ENCODE measurements at places on chromosomes 5 and 9.

- no peak for DNase-seq
Measured at GRCh38 chr9:130119519-130120298, 52.5 kb upstream of the NCS1 start.

GRCh38 chr9:3361116-3361515, 164.7 kb downstream of the RFX3 start:
- no peak for DNase-seq

- DNase-seq: no peak
Measured at GRCh38 chr5:9820691-9821449, 190.7 kb upstream of the TAS2R1 start.

- DNase-seq: peak; percentile 88
Measured at GRCh38 chr5:76402886-76403765, at the start of gene IQGAP2. Gene IQGAP2 (plus strand): TSS chr5:76403285. CDS start chr5:76403546, 261 bp downstream.

DNA sequence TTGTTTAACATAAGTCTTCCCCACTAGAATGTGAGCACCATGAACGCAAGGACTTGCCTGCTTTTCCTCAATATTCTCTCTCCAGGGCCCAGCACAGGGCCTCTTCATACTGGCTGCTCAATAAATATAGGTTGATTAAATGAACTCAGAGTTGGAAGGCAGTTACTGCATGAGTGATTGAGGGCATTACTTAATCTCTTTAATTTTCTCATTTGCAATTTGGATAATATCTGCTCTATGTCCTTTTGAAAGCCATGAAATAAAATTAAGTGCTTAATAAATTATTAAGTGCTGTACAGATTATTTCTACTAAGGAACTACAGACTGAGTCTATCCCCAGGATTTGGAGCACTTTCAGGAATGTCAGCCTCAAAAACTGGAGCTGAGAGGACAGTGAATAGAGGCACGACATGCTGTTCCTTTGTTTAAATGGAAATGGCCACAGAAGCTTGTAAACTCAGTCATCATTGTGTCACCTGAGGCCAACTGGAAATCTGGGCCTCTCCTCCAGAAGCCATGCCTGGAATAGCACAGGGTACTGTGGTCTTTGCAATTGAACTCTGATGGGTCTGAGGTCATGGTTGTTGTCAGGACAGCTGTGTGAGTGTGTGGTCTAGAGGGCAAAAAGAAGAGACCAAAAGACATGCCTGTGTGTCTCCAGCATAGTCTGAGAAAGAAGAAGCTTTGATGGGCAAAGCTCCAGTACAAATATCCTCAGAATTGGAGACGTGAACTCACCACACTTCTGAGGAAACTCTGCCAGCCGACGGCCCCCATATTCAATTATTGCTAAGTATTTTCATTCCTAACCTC, 86.1 kb downstream of the SH3TC2 start:
- DNase-seq: no peak

- no peak for DNase-seq
Measured at GRCh38 chr5:140339636-140340035, 6.8 kb downstream of the HBEGF start.

DNA sequence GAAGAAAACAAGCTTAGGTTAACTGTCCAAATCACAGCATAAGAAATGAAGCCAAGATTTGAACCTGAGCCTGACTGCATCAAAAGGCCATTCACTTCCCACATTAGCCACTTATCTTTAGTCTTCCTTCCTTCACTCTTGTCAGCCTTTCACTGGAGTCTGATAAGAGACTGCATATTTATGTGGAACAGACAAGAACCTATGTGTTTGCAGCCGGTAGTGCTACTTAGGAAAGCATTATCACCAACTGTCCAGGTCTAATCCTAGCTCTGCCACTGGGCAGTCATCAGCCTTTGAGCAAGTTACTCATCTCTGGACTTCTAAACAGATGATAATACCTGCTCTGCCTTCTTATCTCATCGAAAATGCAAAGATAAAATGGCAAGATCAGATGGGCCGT, 12.1 kb upstream of the ATP6V0E1 start:
- no peak for DNase-seq

DNA sequence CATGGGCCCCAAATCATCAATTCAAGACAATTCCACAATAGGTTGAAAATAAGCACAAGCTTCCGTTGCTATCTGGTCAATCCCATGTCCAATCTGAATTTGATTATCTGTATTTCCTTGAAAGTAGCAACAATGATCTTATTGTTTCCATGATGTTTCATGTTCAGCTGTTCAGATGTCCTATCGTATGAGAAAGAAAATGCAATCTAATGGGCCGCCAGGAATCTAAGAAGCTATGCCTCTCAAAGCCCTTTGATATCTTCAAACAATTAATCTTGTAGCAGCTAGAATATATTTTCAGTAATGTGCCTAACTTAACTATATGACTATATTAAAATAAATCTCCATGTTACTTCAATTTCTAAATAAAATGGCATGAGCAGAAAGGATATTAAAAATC, 32.1 kb upstream of the ALDOB start:
- no peak for DNase-seq

DNA sequence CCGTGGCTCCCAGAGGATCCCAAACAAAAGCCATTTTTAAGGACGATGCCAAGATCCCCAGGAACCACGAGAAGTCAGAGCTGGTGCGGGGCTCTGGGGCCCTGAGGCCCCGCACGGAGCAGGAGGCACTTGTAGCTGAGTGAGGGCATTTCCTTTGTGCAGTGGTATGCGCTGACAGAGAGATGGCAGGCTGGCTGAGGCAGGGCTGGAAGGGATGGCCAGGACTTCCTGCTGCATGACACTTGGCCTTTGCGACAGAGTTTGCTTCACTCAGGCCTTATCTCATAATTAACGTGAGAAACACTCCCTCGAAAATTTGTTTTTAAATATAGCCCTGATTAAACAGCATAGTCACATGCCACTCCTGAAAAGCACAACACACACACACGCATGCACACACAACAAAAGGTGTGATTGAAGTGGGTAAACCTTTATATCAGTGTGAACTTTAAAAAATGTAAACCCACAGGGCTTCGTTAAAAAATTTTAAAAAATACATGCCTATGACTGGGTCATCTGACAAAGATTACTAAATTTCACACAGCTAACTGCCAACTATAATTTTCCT, 536.6 kb downstream of the PDE4D start:
- peak; percentile 9 for DNase-seq

DNA sequence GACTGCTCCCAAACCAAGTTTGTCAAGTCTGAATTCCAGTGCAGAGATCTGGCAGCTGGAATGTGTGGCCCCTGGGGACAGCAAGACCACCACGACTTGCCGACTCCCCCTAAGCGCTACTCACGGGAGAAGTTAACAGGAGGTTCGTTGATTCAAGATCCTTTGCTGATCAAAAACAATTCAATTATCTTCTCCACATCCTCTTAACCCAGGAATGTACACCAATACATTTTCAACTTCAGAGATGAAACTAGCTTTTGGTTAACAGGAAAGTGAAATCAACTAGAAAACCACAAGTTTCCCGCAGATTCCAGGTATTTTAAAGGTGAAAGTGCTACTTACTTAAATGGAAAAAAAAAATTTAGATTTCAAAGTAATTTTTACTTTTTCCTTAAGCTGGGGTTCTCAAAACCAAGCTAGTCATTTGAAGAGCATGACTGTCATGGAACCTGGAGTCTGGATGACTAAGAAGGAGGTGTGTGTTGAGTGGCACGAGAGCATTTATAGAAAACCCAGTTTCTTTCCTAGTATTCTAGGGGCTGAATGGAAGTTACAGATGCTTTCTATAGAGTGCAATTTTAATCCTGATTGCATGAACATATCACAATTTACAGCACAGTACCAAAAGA, 257.5 kb upstream of the PANK3 start:
- peak; percentile 59 for DNase-seq

GRCh38 chr5:119359737-119360413, 4.1 kb downstream of the TNFAIP8 start:
- no peak for DNase-seq

GRCh38 chr5:176152191-176152929, 85.9 kb upstream of the SIMC1 start:
- no peak for DNase-seq

All from activated CD4-positive, alpha-beta T cell treated with anti-CD3 and anti-CD28 coated beads for 36 hours (primary cell).